ENCODE measurements at places on chromosomes 6 and 20.

DNA sequence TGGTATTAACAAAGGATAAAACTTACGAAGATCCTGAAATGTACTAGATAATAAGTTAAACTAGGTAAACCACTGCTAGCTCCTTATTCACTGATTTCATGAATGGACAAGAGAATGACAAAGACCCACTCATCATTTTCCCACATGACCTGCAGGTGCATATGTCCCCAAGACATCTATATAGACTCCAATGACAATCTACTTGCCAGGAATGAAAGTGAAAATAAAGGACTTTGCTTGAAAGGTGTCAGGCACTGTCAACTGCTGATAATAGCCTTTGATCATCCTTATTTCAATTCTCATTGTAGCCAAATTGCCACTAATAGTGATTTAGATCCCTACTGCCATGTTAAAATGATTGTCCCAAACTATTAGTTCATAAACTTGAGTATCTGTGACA, 321.8 kb downstream of the HACE1 start:
- DNase-seq: no peak

DNA sequence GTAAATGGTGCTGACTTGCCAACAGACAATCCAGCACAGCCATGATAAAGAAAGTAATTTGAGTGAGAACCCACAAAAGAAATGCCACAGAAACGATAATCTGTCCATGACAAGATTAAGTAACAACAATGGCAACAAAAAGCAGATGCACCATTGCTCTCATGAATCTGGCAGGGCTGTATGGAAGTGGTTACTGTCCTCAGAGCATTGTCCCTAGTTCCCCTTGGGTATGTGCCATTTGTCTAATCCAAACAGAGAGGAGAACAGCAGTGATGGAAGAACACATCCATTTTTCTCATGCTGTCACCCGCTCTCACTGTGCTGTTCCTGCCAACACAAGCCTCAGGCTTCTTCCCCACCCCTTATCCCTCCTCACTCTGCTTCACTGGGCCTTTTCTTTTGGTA, 65.8 kb downstream of the REV3L start:
- no peak for DNase-seq

- DNase-seq: no peak
Measured at GRCh38 chr6:138087593-138088325, 19.5 kb downstream of the PERP start.

- no peak for DNase-seq
Measured at GRCh38 chr6:68238097-68238601, 396.9 kb upstream of the ADGRB3 start.

DNA sequence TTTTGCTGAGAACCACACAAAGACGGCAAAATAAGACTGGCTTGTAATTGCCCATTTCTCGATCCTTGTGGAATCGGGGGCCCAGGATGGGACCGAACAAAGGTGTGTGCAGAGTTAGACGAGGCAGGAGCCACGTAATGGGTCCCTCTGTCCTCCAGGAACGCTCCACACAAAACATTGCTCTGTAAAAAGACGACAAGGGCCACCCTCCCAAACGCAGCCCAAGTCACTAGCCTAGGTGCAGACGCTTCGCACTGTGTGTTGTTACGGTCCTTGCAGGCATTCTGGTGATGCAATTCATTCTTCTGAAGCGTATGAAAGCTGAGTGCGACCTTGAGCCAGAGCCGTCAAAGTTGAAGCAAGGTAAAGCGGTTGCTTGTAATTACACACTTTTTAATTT, 363.4 kb downstream of the TAF4 start:
- DNase-seq: no peak

GRCh38 chr6:84018453-84019061, 15.0 kb upstream of the MRAP2 start:
- DNase-seq: no peak

- no peak for DNase-seq
Measured at GRCh38 chr20:40010483-40010882, 678.6 kb downstream of the MAFB start.

DNA sequence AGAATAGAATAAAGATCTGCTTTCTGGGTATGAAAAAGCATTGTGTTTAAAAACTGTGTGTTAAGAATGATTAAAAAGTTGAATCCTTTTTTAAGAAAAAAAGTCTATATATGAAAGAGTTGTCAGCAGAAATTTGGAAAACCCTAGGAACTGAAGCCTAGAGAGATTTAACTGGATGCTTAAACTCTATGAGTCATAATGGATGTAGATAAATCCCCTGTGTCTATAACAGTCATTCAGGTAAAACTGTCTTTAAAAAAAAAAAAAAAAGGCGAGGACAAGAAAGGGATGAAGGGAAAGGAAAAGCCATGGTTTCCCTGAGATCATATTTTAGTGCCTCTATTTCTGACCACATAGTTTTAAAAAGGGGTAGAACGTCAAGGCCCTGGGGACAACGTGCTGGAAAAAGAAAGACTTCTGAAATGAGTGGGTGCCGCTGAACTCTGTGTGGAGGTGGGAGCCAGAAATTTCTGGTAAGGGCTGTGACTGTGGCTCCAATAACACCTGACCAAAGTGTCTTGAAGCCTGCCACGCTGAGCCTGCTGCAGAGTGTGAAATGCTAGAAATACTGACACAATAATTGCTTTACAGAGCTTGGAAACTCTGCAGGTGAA, 302.6 kb upstream of the ARID1B start:
- DNase-seq: no peak

GRCh38 chr6:156562019-156562418, 215.2 kb upstream of the ARID1B start:
- no peak for DNase-seq

DNA sequence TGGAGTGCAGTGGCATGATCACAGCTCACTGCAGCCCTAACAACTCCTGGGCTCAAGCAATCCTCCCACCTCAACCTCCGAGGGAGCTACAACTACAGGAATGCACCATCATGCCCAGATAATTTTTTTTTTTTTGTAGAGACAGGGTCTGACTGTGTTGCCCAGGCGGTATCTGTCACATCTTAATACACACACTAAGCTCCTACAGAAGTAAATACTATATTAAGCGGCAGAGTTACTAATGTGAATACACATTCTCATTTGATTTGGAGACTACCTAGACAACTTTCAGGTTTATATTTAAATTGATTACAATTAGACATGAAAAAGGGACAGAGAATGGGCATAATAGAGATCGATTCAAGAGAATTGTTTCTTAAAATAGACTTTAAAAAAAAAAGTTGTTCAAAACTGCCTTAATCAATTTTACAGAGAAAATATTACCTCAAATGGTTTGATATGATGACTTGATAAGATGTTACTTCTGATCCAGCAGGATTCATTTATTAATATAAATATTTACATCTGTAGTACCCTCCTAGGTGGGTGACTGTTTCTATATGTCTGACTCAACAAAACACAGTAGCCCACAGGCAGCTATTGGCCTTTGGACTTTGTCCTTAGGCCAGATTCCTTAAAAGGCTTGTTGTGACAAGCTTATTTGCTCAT, 7.1 kb upstream of the LOC128125822 start:
- DNase-seq: no peak

DNA sequence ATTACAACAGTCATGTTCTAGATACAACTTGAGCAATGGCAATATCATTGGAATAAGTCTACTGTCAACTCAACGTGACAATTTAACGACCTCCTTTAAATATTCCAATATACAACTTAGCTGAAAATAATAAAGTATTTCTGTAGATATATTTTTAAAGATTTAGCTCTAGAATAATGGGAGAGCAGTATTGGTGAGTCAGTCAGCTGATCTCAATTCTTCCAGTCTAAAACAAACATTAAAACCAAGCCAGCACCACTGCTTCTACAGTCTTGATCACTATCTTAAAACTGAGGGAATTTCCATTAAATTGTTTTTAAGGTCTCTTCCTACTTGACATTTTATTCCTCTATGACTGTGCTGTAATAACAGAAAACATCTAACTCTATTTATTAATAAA, 38.2 kb downstream of the NOL7 start:
- DNase-seq: no peak

Measured in D721Med (cell line).